Cortex of kidney (tissue), 1 donor: ENCODE measurements at places on chromosomes 5 and 9.

DNA sequence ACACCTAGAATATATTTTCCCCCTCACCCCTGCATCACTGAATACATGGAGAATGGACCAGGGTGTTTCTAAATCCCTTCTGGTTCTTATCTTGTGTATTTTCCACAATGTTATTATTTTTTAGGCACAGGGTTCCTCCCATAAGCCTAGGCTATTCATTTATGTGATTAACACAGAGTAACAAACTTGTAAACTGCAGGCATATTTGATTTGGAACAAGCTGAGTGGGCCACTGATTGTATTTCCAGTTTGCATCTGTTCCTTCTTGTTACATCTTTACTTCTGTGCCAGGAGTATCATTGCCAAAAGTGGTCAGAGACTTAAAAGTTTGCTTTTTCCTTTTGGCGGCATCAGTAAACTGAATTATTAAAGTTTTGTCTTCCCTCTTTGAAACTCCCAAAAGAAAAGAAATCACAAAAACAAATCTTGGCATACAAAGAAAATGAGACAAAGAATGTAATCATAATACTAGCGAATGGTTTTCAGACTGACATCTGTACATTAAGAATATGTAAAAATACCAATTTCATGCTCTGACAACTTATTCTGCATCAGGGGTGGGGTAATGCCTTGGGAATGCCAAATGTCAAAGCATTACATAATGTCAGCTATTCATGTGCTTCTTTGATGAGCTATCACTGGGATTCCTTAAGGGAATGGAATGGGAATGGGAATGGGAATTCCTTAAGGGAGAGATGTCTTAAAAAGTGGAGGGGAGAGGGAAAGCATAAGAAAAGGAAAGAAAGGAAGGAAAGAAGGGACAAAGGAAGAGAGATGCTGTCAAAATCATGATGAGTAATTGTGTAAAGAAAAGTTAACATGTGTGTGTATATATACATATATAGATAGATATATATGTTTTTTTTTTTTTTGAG, 22.2 kb upstream of the PAX5 start:
- DNase-seq = no peak

DNA sequence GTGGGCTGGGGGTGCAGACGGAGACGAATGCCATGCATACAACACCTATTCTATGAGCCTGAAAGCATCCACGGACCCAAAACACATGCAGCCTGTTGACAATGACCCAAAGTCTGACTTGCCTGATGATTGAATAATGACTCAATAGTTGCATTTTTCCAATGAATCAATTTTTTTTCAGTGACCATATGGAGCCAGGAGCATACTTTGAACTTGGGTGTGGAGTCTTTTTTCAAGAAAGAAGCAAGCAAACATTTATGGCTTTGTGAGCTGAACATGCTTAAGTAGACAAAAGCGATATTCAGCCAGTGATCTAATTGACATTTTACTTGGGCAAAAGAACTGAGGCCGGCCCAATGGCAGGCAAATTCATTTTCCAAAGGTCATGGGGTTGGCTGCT, 283.9 kb upstream of the PANK3 start:
- DNase-seq = no peak

DNA sequence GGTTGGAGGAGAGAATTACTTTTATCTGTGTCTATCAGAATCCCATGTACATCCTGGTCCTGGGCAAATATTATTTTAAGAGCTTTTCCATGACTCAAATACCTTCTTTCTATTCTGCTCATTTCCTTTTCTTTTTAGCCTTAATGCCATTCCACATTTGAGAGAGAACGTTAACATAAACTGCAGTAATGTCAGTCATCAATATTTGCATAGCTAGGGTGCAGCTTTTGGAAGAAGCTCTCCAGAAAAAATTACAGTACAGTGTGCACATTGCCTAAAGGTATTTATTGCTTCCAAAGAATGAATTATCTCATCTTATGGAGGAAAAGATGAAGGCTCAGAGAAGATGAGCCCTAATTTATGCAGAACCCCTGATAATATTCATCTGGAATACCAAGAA, 58.3 kb downstream of the INSYN2B start:
- DNase-seq = no peak

GRCh38 chr5:166724284-166724683, 1567.2 kb upstream of the WWC1 start:
- no peak for DNase-seq

- DNase-seq = no peak
Measured at GRCh38 chr5:79712741-79713140, 23.1 kb downstream of the CMYA5 start.

DNA sequence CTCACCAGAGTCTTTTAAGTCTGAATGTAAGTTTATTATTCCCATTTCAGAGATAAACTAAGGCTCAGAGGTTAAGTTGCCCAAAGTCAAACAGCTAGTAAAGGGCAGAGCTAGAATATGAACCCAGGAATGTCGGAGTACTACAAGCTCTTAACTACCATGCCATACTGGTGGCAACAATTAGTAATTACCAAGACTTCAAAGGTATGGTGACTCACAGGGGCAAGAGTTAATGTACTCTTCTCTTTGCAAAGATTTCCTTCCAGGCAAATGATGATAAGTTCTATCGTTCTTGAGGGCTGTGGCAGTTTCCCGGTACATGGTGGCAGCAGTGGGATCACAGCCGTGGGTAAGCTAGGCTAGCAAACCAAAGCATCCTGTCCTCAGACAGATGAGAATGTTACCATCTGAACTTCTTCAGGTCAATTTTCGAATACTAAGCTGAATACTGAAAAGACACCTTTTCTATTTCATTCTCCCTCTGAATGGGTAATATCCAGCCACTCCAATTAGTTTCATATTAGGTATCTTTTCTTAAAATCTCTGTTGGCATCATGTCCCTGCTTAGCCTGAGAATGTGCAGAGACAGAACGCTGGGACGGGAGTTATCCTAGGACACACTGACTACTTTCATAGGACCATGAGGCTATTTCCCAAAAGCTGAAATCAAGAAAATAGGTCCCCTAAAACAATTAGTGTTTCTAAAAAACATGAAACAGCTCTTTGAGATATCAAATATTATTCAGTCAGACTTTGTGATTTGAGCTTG, 117.0 kb upstream of the NR5A1 start:
- no peak for DNase-seq

GRCh38 chr9:133986061-133986460, 6.1 kb downstream of the VAV2 start:
- no peak for DNase-seq

DNA sequence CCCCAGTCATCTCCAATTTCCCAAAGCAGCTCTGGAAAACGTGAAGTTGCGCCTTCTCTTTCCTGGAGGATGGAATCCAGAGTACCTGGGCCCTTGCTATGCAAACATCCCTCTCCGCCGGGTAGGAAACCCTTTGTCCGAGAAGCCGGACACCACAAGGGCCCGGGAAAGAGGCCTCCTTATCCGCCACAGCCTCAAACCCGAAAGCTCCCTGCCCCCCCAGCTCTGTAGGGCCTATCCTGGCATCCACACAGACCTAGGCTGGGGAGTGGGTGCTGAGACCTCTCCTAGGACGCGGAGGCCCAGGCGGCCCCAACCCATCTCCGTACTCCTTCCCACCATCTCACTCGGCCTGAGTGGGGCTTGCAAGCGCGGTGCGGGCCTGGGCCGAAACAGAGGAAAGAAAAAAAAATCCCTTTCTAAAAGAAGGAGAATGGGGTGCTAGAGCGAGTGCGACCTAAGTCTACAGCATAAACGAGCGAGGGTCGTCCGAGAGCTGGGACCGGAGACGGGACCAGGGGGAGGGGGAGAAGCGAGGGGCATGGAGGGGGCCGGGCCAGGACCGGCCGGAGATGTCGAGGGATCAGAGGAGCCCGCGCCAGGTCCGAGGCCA, 624 bp downstream of the FBXW11 start:
- no peak for DNase-seq

DNA sequence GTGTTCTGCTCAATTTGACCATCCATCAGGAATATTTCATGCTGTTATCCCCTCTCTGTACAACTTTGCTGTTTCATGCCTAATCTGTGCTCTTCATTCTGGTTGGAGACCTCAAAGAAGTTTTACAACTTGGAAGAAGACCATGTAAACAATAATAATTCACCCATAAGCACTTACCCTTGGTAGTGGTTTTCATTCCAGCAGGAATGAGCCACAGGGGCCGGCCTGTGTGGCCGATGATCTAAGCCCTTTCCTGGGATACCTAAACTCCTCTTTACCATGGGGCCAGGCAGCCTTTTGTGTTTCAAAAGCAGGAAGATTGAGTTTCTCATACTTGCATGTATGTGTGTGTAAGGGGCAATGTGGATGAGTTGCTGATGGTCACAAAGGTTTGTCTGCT, 165.0 kb downstream of the FGF1 start:
- no peak for DNase-seq

DNA sequence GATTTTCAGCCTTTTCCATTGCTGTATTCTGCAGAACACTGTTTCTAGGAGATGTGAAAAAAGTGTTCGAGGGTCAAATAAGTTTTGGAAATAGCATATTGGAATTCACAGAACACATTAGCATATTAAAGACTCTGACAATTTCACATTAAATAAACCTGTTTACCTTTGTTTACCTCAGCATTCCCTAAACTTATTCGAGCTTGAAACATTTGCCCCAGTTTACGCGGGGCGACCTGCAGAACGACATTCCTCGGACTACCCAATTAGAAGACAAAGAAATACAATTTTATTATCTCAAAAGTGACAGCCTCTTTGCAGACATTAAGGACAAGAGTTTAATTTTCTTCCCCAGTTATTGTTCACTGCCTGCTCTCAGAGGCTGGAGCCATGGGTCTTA, 110.3 kb upstream of the NFIB start:
- no peak for DNase-seq

GRCh38 chr5:165152058-165152457, 1646.6 kb downstream of the MAT2B start:
- DNase-seq = no peak

DNA sequence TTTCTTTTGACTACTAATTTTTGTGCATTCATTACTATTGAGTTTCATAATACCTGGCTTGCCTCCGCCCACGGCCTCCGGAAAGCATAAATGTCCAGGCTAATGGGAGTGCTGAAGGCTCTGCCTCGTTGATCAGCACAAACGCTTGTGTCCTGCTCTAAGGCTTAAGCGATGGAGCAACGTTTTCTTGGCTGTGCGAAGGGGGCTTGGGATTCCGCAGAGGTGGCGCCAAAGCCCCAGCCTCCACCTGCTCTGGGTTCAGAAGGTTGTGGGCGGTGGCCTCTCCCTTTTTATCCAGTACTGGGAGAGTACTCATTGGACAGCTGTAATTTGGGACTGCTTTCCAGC, 19.7 kb downstream of the ANXA2R start:
- DNase-seq = no peak

GRCh38 chr9:93035821-93036351, 22.6 kb upstream of the SUSD3 start:
- DNase-seq = no peak

- DNase-seq = no peak
Measured at GRCh38 chr5:140965905-140966292, 377 bp upstream of the PCDHAC2 start.

- DNase-seq = no peak
Measured at GRCh38 chr9:123167474-123167873, 100.9 kb downstream of the STRBP start.

DNA sequence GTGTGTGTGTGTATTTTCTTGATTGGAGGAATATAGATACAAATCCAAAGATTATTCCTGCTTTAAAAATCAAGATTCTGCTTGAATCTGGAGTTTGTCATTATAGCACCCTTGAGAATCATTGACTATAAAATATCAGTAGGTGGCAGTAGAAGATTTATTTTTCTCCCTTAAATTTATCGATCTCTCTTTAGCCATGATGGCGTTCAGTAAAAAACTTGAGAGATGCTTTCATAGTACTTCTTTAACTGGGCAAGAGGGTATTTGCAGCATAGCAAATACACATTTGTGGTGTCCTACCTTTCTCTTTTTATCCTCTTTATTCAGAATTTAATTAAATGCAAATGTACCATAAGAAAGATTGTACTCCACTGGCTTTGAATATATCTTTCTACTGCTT, 307.7 kb downstream of the ADGRV1 start:
- DNase-seq = no peak

DNA sequence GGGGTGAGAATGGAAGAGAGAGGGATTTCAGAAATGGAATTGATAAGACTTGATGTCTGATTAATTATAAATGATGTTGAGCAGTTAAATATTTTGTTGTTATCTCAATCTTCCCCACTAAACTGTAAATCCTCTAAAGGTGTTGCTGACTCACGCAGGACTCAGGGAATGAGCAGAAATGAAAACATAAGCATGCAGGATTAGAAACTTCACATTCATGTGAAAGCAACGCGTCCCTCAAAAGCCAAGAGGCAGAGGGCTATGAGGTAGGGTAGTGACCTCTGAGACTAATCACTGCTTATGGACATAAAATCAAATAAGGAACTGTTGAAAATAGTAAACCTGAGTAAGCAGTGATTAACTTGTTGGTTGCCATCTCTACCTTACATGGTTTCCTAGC, 21.1 kb downstream of the ADAMTSL1 start:
- DNase-seq = no peak

DNA sequence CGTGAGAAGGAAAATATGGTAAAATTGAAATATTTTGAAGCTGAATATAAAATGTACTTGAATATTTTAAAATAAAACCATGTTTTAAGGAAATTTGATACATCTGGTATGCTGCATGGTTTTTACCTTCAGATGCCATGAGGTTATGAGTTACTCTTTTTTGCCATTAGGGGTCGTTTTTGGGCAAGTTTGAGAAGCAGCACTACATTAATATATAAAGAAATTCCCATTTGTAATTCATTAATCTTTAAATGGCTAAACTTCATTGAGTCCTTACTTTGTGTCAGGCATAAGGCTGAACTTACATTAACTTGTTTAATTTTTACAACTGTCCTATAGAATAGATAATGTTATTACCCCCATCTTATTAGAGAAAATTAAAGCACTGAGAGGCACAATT, 152.3 kb downstream of the KDM4C start:
- no peak for DNase-seq

GRCh38 chr9:90953200-90953599, 151.6 kb downstream of the SYK start:
- no peak for DNase-seq

DNA sequence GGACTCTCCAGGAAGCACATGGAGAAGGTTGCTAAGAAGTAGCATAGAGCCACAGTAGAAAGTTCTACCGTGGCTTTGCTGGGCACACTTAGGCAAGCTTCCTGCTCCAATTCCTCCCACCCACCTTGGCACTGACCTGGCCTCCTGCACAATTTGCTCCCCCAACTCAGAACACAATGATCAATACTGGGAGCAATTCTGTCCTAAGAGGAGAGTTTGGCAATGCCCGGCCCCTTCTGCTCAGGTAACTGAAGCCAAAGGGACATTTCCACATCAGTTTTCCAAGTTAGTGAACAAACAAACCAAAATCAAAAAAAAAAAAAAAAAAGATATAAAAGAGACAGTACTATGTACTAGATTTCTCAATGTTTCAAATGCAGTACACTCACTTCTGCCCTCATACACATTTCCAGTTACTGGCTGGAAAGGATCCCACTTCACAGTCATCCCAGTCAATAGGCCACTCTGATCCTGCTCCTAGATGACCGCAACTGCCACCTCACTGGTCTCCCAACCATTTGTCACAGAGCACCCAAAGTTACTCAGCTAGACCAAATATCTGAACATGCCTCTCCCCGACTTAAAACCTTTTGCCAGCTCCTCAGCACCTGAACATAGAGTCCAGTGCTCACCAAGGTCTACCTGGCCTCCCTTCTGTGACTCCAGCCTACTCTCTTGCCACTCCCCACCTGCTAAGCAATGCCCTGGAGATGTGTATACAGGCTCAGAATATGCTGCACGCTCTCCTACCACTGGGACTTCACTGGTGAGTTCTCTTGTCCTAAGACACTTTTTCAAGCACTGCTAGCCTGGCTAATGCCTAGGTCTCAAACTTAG, 21.3 kb downstream of the ABCA1 start:
- no peak for DNase-seq

GRCh38 chr9:122005597-122005996, 87.5 kb downstream of the TTLL11 start:
- no peak for DNase-seq
